ENCODE measurements at places on chromosomes 5 and 9. TPM values are rescaled to one million over a fixed set of nuclear protein-coding genes. Genes with fewer than 3 reads are reported as not detected.

The OCLN gene
- total RNA-seq, result 61.6 TPM

The TSSK1B gene
- total RNA-seq, result 0.52 TPM

The HEMGN gene
- total RNA-seq, result not detected

DNA sequence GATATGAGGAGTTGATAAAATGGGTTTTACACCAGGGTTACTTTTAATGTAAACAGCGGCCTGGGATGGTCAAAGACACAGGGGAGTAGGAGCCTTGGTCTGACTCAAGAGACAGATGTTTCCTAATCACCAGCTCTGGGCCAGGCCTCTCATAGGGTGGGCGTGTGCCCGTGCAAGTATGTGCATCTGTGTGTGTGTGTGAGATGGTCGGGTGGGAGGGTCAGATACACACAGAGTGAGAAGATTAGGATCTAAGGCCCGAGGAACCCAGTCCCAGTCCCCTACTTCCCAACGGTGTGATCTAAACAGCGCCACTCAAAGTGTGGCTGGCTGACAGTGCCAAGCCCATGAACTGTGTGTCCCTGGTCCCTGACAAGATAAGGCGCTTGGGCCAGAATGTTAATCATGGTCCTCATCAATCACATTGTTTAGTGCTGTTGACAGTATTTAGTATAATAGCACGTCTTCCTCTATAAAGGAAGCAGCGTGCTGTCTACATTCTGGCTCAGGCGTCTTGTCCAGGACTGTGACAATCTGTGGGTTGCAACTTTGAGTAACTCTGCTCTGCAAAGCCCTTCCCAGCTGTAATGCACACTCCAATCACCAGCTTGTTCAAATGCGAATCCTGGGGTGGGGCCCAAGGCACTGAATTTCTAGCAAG, 173.7 kb downstream of the DAB2IP start:
- DNase-seq, result no peak

DNA sequence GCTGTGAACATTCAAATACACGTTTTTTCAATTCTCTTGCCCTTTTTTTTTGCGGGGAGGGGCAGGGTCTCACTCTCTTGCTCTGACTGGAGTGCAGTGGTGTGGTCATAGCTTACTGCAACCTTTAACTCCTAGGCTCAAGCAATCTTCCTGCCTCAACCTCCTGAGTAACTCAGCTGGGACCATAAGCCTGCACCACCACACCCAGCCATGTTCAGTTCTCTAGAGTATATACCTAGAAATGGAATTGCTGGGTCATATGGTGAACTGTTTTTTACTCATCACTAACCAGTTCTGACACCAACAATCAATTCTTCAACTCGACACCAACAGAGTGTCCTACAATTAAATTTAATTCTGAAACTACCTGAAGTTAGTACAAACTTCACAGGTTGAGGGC, 85.5 kb upstream of the ZNF169 start:
- no peak for DNase-seq

DNA sequence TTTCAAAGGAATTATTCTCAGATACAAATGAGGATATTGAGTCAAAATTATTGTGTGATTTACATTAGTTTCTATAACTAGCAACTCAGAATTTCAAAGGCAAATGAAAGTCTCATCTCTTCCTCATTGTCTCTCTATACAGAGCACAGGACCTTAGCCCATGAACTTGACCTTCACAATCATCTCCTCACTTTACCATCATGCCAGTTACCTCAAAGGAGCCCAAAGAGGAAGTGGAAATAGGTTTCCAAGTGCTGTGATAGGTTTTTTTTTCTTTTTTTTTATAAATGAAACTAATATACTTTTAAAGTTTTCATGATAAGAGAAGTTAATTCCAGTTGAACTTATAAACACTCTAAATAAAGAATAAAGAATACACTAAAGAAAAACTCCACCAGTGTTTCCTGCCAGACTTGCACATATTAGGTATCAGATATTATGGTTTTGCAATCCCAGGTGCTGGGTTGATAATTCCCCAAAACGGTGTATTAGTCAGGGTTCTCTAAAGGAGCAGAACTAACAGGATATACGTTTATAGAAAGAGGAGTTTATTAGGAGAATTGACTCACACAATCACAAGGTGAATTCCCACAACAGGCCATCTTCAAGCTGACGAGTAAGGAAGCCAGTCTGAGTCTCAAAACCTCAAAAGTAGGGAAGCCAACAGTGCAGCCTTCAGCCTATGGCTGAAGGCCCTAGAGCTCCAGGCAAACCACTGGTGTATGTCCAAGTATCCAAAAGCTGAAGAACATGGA, 50.1 kb upstream of the ADAMTS16 start:
- no peak for DNase-seq

- DNase-seq, result peak; percentile 87
These were observed 57.1 kb upstream of the FUBP3 start for GRCh38 chr9:130522233-130522808.

DNA sequence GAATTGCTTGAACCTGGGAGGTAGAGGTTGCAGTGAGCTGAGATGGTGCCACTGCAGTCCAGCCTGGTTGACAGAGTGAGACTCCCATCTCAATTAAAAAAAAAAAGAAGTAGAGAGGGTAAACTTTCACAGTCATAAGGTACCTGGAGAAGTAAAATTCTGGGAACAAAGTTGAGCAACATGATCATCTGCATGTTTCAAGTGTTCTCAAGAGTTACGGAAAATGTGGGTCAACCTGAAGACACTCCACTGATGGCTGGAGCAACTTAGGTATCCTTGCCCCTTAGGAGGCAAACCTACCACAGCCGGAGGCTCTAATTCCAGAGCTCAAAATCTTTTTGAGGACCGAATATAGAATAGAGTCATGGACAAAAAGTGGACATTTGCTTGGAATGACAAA, 370.8 kb upstream of the RFX3 start:
- no peak for DNase-seq

DNA sequence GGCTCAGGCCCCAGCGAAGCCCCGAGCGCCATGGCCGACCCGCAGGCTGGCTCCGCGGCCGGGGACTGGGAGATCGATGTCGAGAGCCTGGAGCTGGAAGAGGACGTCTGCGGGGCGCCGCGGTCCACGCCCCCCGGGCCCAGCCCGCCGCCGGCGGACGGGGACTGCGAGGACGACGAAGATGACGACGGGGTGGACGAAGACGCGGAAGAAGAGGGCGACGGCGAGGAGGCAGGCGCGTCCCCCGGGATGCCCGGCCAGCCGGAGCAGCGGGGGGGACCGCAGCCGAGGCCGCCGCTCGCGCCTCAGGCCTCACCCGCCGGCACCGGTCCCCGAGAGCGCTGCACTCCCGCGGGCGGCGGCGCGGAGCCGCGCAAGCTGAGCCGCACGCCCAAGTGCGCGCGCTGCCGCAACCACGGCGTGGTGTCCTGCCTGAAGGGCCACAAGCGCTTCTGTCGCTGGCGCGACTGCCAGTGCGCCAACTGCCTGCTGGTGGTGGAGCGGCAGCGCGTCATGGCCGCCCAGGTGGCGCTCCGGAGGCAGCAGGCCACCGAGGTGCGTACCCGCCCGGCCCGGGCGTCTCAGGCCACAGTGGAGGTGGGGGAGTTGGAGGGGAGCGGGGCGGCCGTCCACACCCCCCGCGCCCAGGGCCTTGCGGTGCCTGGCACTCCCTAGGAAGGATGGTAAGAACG, 1.6 kb downstream of the DMRT2 start:
- peak; percentile 68 for DNase-seq

Measured in GM23338 (cell line).